Kidney epithelial cell (primary cell): ENCODE measurements at places on chromosomes 16 and 17. TPM values are rescaled to one million over a fixed set of nuclear protein-coding genes. Genes with fewer than 3 reads are reported as not detected.

DNA sequence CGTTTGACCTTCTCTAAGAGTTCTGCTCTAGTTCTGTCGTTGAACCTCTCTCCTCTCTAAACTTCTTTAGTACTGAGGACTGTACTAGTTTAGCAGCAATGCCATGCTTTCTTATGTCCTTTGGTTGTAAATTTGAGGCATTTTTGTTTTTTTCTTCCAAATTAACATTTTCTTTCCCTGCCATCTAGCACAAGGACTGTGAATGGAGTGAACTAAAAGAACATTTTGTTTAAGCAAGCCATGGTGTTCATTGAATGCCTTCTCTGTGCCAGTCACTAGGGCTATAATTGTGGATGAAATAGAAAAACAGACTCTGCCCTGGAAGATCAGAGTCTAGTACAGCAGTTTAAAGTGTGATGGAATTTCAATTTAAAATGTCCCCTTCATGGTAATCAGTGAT is 137.9 kb downstream of the FTO start:
- no peak for DNase-seq

- DNase-seq, result no peak
Measured at GRCh38 chr16:28821874-28822519, 802 bp upstream of the ATXN2L start.

GRCh38 chr17:28982131-28982793 is 23.6 kb downstream of the SEZ6 start:
- no peak for DNase-seq

DNA sequence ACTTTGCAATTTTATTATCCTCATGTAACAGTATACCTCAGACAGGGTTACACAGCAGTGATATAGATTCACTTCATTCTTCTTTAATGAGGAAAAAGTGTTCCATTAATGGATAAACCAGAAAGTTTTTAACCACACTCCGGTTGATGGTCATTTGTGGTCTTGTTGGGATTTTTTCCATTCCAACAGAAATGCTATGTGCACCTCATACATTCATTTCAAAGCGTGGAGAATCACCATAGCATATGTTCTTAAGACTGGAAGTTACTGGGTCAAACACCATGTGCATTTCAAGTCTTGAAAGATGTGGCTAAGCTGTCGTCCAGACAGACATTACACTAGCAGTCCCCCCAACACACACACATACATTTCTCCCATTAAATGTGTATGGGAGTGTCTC is 245.8 kb upstream of the CDH5 start:
- DNase-seq, result no peak

GRCh38 chr17:45143767-45144198 is 4.5 kb upstream of the HEXIM1 start:
- no peak for DNase-seq

- no peak for DNase-seq
Measured at GRCh38 chr17:65568918-65569317, 7.5 kb upstream of the AXIN2 start.

DNA sequence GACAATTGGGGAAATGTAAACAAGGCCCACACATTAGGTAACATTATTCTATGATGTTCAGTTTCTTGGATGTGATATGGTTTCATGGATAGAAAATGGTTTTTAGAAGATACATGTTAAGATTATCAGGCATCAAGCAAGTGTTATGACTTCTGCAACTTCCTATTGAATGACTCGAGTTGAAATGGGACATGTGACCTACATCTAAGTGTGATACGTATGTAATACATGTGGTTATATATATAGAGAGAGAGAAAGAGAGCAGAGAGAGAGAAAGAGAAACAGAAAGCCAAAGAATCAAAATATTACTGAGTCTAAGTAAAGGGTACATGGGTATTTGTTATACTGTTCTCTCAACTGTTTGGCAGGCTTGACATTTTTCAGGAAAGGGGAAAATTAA is 1.7 kb downstream of the TMEM170A start:
- DNase-seq, result no peak

DNA sequence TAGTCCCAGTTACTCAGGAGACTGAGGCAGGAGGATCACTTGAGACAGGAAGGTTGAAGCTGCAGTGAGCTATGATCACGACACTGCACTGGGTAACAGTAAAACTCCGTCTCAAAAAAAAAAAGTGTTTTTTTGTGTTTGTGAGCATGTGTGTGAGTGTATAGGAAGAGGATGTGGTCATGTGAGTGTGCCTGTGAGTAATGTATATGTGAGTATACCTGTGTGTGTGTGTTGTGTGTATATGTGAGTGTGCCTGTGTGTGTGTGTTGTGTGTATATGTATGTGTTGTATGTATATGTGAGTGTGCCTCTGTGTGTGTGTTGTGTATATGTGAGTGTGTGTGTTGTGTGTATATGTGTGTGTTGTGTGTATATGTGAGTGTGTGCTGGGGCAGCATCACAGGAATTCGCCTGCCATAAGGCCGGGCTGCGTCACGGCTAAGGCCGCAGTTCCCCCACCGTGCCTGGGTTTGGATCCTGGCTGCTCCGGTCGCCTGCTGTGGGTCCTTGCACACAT is 21.4 kb upstream of the NPTX1 start:
- no peak for DNase-seq

- DNase-seq, result no peak
Measured at GRCh38 chr16:74778646-74779045, 4.0 kb upstream of the FA2H start.

DNA sequence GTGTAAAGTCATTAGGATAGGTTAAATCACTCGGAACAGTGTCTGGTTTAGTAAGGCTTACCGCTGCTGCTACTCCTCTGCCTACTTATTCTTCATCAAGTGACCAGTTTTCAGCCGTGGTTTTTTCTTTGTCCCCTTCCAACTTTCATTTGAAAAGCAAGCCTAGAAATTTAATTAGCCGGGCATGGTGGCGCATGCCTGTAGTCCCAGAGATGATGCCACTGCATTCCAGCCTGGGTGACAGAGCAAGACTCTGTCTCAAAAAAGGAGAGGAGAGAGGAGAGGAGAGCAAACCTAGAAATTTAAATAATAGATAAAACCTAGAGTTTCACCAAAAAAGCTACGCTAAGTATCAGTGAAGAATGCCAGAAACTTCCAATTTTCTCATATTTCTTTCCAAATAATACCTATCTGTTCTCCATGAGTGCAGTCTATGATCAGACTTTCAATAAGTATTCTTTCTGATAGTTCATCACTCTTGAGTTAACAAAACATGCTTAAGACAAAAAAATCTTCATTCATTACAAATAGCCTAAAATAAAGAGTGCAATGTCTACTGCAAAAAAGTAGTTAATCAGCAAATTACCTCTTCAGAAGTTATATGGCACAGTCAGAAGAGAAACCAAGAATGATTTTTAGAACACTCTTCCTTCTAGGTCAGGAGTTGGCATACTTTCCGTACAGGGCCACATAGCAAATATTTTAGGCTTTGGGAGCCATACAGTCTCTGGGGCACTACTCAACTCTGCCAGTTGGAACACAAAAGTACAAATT is 15.1 kb downstream of the ANKFY1 start:
- DNase-seq, result no peak

GRCh38 chr16:7086822-7087616 is 245.6 kb upstream of the RBFOX1 start:
- DNase-seq, result no peak

Gene HCRT
- total RNA-seq, result not detected in 2 replicates

Gene FNDC8
- total RNA-seq, result not detected in 2 replicates

Gene SDF2
- total RNA-seq, result 41.2 and 65.1 TPM in 2 replicates

Gene TBC1D26
- not detected in 2 replicates for total RNA-seq
